ENCODE measurements at places on chromosomes 16 and 17. TPM values are rescaled to one million over a fixed set of nuclear protein-coding genes. Genes with fewer than 3 reads are reported as not detected.

The ABAT gene
- 52.4 TPM for total RNA-seq

The RGS9 gene
- 2.7 TPM for total RNA-seq

The CCL5 gene
- total RNA-seq, result 2.2 TPM

The GRAPL gene
- total RNA-seq, result 1.6 TPM

The NPIPA8 gene
- 3.3 TPM for total RNA-seq
